ENCODE measurements at places on chromosomes 11 and 22.
A peak's percentile ranks its signal among the peaks of the same experiment; 100 is the strongest.

- DNase-seq: no peak
These were observed 139.2 kb downstream of the DSCAML1 start for GRCh38 chr11:117657794-117658193.

DNA sequence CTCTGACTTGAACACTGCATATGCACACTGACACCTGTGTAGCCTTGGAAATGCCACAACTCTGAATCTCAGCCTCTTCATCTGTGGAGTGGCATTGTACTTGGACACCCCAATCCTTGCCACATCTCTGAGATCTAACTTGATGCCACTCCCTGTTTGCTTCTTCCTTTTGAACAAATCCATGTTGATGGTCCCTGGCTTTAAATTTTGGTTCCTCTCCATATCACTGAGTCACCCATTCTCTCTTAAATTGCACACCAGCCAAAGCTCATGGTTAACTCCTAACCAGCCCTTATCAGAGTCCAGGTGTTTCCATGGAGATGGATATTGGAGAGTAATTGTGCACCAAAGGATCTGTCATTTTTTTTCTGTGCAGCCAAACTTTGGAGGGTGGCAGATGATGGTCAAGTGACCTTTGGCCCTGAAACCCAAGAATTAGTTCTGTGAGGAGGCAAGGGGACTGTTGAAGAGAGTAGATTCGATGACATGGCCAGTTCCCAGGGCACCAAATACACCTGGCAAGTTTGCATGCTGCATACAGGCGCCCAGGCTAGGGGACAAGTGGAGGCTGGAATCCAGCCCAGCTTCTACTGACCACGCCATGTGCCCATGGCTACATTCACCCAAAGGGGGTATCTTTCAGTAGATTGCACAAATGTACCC is 25.1 kb upstream of the PAMR1 start:
- DNase-seq: no peak

DNA sequence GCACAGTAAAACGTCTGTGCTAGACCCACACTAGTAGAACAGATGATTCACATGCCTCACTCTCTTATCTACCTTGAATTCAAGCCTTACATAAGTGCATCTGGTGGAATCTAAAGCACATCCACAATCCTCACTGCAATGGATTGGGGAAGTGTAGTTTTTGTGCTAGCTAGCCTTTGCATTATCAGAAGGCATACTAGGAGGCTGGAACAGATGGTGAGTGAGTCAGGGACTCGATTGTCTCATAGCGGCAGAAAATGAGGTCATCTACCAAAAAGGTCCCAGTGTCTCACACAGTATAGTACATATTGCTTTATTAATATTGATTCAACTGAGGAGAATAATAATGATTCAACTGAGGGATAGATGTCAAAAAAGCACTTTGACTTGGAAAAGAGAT is 9.3 kb downstream of the MSANTD4 start:
- DNase-seq: no peak

- no peak for DNase-seq
These were observed 10.4 kb downstream of the ZNRF3 start for GRCh38 chr22:28893810-28894209.

DNA sequence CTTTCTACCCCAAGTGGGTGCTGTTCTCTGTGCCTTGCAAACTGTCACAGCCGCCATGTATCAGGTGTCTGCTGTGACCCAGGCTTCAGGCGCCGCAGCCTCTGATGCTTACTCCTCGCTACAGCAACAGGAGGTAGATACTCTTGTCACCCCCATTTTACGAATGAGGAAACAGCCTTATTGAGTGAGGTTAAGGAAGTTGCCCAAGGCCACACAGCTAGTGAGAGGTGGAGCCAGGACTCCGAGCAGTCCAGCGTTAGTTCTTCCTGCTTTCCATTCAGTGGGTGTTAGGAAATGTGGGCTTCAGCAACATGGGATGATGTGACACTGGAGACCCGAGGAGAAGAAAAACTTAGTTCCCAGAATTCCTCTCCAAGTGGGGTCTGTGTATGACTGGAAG is 14.3 kb downstream of the RNF215 start:
- no peak for DNase-seq

DNA sequence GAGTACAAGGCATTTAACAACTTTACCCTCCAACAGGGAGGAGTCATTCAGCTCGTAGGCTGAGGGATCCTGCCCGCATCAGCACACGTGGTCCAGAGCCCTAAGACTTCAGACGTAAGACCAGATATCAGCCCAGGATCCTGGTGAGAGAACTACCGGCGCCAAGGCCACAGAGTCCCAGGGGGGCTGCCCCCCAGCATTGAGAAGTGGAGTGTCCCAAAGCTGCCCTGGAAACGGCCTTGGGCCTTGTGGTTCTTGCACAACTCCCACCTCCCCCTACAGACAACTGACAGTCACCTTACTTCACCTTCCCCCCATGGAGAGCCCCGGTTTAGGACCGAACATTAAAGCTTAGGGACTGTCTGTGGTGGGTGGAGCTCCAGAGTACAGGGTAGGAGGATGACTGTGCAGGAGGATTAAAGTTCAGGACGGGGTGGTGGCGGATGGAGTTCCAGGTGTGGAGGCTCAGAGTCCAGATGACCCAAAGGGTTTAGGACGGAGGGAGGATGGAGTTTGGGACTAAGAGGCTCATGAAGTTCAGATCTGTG is 1.0 kb downstream of the C11orf91 start:
- DNase-seq: no peak

DNA sequence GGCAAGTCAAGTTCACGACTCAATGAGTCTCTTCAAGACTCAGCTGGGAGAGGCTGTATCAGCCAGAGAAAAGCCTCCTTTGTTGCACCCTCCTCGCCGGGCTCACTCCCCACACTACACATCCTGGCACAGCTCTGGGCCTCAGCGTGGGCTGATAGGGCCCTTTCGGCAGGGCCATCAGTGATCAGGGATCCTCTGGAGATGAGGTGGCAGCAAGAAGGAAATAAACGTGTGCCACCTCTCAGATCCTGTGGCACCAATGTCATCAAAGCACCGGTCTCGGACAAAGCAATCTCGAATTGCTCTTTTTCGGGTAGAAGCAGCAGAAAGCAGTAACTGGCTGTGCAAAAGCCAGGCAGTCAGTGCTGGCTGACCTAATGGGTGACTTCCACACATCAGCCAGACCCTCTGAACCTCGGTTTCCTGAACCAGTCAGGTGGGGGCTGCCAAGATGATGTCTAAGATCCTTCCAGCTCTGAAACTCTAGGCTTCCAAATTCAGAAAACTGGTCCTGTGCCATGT is 2.1 kb downstream of the EHD1 start:
- DNase-seq: no peak

DNA sequence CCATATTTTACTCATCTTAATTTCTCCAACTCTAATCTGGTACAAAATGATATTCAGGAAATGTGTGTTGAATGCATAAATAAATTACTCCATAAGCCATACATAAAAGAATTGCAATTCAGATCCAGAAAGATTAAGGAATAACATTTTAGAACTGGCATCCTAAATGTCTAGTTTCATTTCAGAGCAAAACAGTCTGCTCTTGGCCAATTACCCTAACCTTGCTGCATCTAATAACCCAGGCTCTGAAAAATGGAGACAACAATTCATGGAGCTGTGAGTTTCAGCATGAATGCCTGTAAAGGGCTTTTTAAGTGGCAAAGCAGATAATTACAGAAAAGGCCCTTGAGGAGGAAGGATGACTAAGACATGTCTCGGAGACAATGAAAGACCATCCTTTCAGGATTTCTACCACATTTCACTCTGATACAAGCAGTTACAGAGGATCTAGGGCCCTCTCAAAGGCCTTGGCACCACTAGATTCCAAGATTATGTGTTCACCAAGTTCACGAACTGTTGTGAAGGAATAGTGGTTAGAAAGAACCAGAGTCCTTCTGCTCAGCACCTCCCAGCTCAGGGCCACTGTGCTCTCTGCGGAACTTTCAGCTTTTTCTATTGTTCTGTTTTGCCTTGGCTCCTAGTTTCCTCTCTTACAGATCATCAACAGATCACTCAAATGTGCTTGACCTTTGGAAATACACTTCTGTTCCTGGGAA is 157.6 kb upstream of the BLID start:
- DNase-seq: no peak

DNA sequence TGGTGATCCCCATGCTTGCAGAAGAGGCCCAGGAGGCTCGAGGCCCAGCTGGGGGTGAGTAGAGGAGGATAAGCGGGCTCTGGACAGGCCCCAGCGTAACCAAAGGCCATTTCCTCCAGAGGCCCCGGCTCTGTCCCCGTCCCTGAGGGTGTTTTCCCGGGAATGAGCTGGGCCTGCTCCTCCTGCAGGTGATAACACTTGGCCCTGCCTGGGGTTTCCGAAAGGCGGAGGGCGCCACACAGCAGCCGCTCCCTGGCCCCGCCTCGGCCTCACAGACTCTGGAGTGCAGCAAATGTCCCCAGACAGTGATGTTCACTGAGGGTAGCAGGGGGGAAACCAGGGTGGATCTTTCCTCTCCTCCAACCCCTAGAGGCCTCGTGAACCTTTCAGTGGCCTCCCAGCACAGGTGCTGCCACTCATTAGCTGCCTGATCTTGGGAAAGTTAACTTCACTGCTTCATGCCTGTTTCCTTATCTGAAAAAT is 10.5 kb upstream of the MGAT3 start:
- DNase-seq: no peak

GRCh38 chr11:130858215-130858614 is 58.1 kb downstream of the SNX19 start:
- DNase-seq: no peak

DNA sequence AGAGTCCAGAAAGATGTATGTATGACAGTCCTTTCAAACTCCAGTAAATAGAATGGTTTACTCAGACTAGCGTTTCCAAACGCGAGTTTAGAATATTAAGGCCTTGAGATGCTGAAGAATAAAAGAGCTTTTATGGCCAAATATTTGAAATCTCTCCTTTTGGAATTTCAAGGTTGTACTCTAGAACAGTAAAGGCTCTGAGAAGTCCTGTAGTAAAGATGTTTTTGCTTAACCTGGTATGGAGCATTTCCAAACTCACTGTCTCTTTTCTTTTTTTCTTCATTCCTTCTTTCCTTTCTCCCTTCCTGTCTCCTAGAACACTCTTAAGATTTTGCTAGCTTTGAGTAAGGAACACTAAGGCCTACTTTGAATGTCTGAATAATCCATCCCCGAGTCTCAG is 91.4 kb upstream of the RAG2 start:
- DNase-seq: no peak

DNA sequence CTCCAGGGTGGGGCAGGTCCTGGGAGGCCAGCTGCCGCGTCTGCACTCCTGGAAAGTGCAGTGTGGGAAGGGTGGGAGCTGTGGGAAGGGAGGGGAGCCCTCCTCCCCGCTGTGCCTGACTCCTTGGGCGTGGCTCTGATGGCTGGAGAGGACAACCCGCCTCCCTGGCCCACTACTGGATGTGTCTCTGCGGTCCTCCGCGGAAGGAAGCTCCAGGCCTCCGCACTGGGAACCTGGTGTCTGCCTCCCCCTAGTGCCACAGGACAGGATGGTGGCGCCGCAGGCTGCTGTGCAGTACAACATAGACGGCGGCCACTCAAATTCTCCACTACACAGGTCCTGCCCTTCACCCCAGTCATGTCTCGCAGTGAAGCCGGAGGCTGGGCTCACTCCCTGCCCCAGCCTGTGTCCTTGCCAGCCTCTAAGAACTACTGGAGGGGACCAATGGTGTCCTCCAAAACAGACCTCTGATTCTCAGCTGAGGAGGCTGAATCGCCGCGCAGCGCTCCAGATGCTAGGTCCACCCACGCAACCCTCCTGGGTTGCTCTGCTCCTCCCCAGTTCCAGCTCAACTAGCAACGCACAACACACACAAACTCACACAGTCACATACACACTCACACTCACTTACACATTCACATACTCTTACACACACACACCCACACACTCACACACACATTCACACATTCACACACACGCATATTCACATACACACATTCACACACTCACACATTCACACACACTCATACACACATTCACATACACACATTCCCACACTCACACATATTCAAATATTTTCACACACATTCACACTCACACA is 12.4 kb upstream of the DSCAML1 start:
- peak; percentile 76 for DNase-seq

- DNase-seq: no peak
These were observed 4.9 kb upstream of the PTS start for GRCh38 chr11:112221274-112221835.

DNA sequence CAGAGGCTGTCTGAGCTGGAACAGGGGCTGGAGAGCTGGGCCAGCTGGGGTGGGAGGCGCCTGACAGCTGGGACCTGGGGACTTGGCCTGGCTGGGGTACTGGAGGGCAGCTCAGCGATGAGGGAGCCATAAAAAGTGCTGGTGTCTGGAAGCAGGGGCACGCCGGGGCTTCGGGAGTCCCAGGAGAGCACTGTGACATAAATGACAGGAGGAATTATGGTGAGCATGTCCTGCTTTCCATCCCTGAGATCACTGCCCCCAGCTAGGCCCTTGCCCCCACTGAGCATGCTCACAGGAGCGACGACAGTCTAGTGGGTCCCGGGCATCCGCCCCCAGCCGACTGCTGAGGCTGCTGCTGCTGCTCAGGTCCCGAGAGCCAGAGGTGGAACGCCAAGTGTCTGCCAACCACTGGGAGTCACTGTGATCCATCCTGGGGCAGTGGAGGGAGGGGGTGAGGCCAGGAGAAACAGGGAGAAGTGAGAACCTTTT is 6.2 kb downstream of the ROBO4 start:
- DNase-seq: peak; percentile 70

GRCh38 chr22:46797355-46797754 is 34.9 kb downstream of the TBC1D22A start:
- no peak for DNase-seq

DNA sequence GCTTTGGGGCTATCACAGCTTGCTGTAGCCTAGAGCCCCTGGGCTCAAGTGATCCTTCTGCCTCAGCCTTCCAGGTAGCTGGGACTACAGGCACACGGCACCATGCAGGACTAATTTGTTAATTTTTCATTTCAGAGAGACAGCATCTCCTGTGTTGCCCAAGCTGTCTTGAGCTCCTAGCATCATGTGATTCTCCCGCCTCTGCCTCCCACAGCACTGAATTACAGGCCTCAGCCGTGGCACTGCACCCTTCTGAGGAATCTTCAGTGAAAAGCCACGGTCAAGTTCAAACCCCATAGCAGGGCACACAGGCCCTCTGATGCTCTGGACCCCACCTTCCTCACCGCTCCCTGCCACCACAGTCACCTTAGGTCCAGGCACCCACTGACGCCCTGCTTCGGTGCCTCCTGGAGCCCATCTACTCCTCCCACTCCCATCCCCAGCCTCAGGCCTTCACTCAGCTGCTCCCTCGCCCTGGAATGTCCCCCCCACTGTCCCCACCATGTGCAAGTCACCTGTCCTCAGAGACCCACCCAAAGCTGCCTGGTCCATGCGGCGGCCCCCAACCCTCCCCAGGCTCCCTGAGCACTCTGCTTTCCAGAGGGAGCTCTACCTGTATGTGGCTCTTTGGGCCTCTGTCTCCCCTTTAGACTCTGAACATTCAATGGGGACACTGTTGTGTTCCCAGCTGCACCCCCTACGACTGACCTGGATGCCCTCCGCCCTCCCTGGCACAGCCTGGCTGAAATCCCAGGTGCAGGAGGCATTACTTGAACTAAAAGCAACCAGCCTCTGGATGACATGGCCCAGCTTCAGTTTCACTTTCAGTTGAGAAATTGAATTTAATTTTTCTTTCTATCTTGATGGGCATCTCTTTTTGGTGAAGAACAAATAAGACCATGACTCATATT is 1.6 kb downstream of the APOL2 start:
- DNase-seq: no peak

GRCh38 chr22:25147642-25147928 is 52.1 kb upstream of the CRYBB3 start:
- no peak for DNase-seq

GRCh38 chr22:33357981-33358399 is 299.8 kb upstream of the SYN3 start:
- no peak for DNase-seq

Data from nephron progenitor cell (in vitro differentiated cells).